ENCODE measurements at places on chromosomes 16 and 17. TPM values are rescaled to one million over a fixed set of nuclear protein-coding genes. Genes with fewer than 3 reads are reported as not detected.

DNA sequence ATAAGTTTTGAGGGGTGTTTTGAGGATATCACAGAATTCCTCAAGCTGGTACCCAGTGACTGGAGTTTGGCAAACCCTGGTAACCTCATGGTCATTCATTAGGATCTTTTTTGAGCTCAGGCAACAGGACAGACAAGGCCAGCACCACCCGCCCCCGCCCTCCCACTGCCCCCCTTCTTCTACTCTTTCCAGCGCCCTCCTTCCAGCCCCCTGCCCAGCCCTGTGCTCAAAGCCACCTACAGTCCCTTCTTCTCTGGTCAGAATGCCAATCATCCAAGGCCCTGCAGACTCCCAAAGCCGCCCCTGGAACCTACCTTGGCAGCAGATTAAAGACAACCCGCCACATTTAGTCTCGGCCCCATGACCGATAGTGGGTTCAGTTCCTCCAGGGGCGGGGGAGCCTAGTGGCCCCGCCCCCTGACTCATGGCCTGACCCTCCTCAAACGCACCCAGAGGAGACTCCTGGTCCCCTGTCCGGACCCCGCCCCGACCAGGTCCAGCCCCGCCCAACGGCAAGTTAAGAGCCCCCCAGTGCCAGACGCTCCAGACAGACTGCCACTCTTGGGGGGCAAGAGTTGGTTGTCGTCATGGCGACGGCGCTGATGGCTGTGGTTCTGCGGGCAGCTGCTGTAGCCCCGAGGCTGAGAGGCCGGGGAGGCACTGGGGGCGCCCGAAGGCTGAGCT is at the start of gene NAGS:
Gene NAGS (plus strand): TSS at position 546 of the 684 bp plus-strand sequence. CDS start 42 bp downstream, at position 588.
- no peak for DNase-seq

DNA sequence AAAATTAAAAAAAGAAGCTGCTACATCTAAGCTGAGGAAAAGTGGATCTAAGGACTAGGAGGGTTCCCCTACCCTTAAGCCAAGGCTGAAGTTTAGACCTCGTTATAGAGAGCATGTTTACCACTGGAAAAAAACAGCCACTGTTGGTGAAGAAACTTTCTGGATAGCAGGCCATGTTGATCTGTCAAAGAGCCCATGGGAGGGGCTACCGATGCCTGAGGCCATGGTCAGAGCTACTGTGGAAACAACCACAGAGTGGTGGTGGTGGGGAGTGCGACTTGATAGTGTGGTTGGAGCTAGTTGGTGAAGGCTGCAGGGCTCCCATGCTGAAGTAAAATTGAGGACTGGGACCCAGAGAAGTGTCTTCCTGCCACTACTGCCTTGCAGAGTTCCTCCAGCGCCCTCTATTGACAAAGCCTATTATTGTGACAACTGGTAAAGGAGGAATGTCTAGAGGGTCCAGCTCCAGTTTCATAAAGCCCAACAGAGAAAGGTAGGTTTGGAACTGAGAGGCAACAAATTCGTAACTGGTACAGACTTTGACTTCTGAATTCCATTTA is 12.7 kb upstream of the FAM20A start:
- DNase-seq, result peak; percentile 44

SSTR5 gene
- not detected for total RNA-seq

DNA sequence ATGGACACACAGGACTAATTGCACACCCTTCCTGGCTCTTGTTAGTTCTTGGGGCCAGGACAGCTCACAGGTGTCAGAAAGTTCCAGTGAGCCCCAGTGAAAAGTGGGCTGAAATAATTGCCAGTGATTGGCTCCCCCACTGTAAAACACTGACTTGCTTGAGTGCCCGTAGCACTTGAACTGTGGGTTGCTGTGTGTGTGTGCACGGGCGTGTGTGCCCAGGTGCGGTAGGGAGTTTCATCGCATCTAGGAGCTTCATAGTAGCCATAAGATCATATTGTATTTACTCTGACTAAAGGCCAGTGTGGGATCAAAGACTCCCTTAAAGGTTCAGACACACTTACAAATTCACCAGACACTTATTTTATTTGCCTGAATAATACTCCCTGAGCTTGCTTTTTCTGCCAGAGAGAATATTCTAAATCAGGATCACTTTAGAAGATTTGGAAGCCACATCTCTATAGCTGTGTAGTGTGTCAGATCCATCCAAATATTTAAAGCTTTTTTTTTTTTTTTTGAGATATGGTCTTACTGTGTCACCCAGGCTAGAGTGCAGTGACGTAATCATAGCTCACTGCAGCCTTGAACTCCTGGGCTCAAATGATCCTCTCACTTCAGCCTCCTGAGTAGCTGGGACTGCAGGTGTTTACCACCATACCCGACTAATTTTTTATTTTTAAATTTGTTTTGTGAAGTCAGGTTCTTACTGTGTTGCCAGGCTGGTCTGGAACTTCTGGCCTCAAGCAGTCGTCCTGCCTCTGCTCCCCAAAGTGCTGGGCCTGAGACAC is 11.4 kb downstream of the UNK start:
- no peak for DNase-seq

DNA sequence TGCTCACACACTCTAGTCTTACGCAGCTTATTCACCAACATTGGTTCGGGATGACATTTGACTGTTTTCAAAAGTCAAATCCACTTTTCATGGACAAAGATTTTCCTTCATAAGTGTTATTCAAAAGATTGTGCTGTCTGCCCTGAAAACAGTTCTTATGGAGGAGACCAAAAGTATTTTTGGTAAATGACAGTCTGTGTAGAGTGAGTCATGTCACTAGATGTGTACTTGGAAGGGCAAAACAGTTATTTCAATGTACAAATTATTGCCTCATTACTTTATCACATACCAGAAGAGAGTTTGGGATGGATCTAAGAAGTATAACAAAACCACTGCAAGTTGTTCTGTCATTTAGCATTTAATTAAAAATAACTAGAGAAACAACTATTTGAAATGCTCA is 265.6 kb downstream of the CDH13 start:
- no peak for DNase-seq

RAMP2 gene
- 76.1 TPM for total RNA-seq

RGS9 gene
- total RNA-seq, result 6.4 TPM

DNA sequence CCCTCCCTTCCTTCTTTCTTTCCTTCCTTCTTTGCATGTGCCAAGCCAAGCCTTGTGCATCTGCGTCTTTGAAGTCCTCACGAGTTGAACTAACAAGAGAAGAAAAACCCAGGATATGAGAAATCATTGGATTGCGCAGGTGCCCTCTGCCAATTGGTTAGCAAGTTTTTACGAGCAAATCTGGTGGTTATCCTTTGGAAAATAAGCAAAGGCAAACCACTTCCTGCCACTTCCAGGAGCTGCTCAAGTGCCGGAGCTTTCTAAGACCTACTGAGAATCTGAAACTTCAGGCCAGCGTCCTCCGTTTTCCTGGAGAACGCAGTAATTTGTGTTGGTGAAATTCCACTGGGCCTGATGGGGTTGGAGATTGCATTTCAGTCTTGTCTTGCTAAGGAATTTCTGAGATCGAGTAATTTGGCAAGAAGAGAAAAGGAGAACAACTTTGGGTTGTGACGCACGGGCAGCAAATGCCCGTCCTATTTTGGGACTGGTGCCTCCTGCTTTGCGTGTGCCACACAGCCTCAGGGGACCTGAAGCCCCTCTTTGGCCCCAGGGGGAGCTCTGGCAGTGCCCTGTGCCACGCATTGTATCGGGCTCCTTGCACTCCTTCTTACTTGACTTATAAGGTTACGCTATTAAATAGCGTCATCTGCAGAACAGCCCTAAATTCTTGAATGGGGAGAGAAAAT is 56.4 kb downstream of the CMIP start:
- DNase-seq, result no peak

RHBDL1 gene
- 4.3 TPM for total RNA-seq
